Thoracic aorta (tissue), 2 donors: ENCODE measurements at places on chromosomes 3 and 15.

GRCh38 chr3:54517424-54517823, 395.1 kb downstream of the CACNA2D3 start:
- H3K4me3 ChIP-seq, result no peak overlapping the region
- no peaks in the 10 kb centered on the region for H3K27me3 ChIP-seq
- no peaks in the 10 kb centered on the region for H3K36me3 ChIP-seq
- peaks cover 7% of the 10 kb centered on the region for H3K4me1 ChIP-seq
- DNase-seq, result no peak

DNA sequence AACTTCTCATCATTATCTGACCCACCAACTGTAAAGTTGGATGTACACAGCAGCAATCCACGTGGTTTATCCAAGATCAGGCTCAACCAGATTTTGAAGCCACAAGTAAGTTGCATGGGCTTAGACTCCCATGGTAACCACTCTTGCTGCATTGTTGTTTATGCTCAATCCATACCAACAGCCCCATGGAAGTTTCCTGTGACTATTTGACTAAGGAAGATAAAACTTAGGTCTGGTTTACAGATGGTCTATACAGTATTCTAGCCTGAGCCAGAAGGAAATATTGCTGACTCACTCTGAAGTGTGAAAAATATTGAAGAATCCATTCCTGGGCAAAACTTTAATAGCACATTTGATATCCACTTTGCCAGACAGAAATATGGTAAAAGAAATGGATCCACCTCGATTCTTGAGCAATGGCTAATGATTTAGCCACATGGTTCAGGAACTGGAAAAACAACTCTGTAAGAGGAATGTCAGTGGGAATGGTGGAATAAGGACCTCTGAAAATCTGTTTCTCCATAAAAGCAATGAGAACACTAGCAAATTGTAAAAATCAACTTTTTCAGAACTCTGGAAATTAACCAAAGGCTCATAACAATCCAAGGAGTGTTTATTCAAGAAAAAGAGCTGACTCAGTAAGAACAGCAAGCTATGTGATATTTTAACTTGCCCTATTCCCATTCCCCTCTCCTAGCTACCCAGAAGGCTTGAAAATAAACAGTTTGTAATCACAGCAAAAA, 162.9 kb upstream of the STT3B start:
- no peaks in the 10 kb centered on the region for H3K27me3 ChIP-seq
- no peak overlapping the region for H3K4me3 ChIP-seq
- no peak overlapping the region for H3K27ac ChIP-seq

DNA sequence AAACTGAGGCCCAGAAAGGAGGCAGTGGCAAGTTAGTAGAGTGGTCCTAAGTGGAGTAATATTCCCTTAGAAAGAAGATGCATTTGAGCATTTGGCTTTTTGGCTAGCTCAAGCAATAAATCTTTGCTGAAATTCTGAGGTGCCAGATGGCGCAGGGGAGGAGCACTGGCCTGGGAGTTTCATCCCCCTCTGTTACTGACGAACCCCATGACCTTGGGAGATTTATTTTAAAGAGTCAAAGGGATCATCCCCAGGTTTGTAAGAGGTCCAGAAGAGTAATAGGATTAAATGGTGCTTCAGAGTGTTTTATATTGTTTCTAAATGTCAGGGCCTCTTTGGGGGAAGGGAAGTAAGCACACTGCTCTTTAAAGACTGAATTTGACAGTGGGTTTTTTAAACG, 85.1 kb upstream of the PIAS1 start:
- no peaks in the 10 kb centered on the region for H3K36me3 ChIP-seq
- H3K4me3 ChIP-seq, result no peak overlapping the region
- H3K27ac ChIP-seq, result no peak overlapping the region
- no peak for DNase-seq

- H3K27me3 ChIP-seq, result no peaks in the 10 kb centered on the region
- no peak for DNase-seq
- no peaks in the 10 kb centered on the region for H3K36me3 ChIP-seq
- H3K4me1 ChIP-seq, result no peaks in the 10 kb centered on the region
- H3K4me3 ChIP-seq, result no peak overlapping the region
Measured at GRCh38 chr3:24886501-24886900, 391.9 kb upstream of the THRB start.

DNA sequence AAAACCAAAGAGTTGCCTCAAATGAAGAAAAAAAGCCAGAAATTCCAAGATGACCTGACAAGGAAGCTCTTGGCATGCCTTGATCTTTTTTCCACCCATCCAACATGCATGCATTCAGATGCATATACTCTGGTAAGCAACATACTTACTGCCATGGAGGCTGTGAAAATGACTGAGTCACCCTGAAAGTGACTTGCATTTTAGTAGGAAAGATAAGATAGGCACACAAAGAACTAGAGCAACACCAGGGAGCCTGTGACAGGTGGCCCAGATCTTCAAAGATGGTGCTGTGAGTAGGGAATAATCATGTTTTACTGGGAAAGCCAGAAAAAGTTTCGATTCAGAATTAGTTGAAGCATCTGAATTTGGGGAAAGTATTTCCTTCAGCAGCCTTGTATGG, 185.1 kb upstream of the SLCO3A1 start:
- H3K27me3 ChIP-seq, result no peaks in the 10 kb centered on the region
- DNase-seq, result no peak
- H3K4me3 ChIP-seq, result no peak overlapping the region

- no peak overlapping the region for H3K4me3 ChIP-seq
- H3K27ac ChIP-seq, result no peak overlapping the region
- DNase-seq, result no peak
- no peaks in the 10 kb centered on the region for H3K36me3 ChIP-seq
- H3K27me3 ChIP-seq, result no peaks in the 10 kb centered on the region
- no peaks in the 10 kb centered on the region for H3K4me1 ChIP-seq
Measured at GRCh38 chr3:136237103-136237502, 13.0 kb upstream of the PCCB start.

DNA sequence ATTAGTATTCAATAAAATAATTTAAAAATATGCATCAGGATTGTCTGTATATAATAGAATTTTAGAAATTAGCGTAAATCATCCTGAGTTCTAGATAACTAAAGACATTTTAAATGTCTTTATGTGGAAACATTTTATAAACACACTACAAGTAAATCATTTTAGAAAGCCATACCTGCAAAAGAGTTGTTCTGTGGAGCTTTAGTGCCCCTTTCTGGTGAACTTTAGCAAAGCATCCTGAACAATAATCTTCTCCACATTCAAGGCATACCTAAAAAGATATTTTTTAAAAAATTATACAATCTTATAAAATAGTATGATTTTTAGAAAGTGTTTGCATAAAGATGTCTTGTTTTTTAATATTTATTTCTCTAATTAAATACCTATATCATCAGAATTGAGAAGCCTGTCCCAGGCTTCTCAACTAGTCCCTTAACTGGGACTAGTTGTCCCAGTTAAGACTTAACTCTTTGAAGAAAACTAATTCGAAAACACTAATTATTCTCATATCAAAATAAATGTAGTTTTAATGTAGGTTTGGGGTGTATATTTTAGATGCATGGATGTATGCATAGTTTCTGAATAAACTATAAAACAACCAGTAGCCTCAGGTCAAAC, 29.7 kb downstream of the ZBBX start:
- no peak overlapping the region for H3K4me3 ChIP-seq
- H3K4me1 ChIP-seq, result no peaks in the 10 kb centered on the region
- DNase-seq, result no peak
- H3K27ac ChIP-seq, result no peak overlapping the region
- no peaks in the 10 kb centered on the region for H3K27me3 ChIP-seq
- H3K36me3 ChIP-seq, result no peaks in the 10 kb centered on the region

GRCh38 chr15:82298520-82298919, 35.9 kb downstream of the SAXO2 start:
- no peaks in the 10 kb centered on the region for H3K4me1 ChIP-seq
- no peaks in the 10 kb centered on the region for H3K36me3 ChIP-seq
- H3K27ac ChIP-seq, result no peak overlapping the region
- H3K27me3 ChIP-seq, result no peaks in the 10 kb centered on the region
- DNase-seq, result no peak
- H3K4me3 ChIP-seq, result no peak overlapping the region

- H3K27me3 ChIP-seq, result no peaks in the 10 kb centered on the region
- no peak overlapping the region for H3K27ac ChIP-seq
- no peak overlapping the region for H3K4me3 ChIP-seq
- no peak for DNase-seq
- no peaks in the 10 kb centered on the region for H3K4me1 ChIP-seq
Measured at GRCh38 chr3:80767604-80768003, 993.8 kb downstream of the GBE1 start.

DNA sequence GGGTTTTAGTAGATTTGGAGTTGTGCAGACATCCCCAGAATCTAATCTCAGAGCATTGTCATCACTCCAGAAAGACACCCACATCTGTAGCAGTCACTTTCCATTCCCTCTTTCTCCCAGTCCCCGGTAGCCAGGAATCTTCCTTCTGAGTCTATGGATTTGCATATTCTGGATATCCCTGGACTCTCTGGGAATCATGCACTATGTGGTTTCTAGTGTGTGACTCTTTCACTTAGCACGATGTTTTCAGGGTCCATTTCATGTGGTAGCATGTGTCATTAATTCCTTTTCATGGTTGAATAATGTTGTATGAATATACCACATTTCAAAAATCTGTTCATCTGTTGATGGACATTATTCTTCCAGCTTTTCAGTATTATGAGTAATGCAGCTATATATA, 29.3 kb downstream of the FBLN2 start:
- H3K27ac ChIP-seq, result no peak overlapping the region
- DNase-seq, result no peak
- no peaks in the 10 kb centered on the region for H3K36me3 ChIP-seq
- no peak overlapping the region for H3K4me3 ChIP-seq
- no peaks in the 10 kb centered on the region for H3K4me1 ChIP-seq
- no peaks in the 10 kb centered on the region for H3K27me3 ChIP-seq

GRCh38 chr3:124686028-124686670, 44.1 kb upstream of the UMPS start:
- H3K27me3 ChIP-seq, result no peaks in the 10 kb centered on the region
- H3K4me1 ChIP-seq, result no peaks in the 10 kb centered on the region
- H3K36me3 ChIP-seq, result peaks cover 5% of the 10 kb centered on the region
- no peak for DNase-seq

DNA sequence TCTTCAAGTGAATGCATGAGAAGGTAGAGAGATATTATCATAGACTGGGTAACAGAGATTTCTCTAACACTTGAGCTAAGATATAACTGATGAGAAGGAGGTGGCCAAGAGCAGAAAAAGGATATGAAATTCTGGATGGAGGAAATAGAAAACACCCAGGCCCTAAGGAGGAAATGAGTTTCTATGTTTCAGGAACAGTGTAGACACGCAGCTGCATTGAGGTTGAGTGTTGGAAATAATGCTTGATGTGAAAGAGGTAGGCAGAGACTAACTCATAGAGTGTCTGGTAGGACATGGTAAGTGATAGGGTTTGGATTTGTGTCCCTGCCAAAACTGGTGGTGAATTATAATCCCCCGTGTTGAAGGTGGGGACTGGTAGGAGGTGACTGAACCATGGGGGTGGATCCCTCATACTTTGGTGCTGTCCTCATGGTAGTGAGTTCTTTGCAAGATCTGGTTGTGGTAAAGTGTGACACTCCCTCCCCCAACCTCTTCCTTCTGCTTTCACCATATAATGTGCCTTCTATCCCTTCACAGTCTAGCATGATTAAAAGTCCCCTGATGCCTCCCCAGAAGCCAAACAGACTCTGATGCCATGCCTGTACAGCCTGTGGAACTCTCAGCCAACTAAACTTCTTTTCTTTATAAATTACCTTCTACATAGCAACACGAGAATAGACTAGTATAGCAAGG, 787.3 kb downstream of the EDEM1 start:
- no peak overlapping the region for H3K27ac ChIP-seq
- H3K36me3 ChIP-seq, result no peaks in the 10 kb centered on the region
- no peaks in the 10 kb centered on the region for H3K4me1 ChIP-seq
- H3K4me3 ChIP-seq, result no peak overlapping the region

DNA sequence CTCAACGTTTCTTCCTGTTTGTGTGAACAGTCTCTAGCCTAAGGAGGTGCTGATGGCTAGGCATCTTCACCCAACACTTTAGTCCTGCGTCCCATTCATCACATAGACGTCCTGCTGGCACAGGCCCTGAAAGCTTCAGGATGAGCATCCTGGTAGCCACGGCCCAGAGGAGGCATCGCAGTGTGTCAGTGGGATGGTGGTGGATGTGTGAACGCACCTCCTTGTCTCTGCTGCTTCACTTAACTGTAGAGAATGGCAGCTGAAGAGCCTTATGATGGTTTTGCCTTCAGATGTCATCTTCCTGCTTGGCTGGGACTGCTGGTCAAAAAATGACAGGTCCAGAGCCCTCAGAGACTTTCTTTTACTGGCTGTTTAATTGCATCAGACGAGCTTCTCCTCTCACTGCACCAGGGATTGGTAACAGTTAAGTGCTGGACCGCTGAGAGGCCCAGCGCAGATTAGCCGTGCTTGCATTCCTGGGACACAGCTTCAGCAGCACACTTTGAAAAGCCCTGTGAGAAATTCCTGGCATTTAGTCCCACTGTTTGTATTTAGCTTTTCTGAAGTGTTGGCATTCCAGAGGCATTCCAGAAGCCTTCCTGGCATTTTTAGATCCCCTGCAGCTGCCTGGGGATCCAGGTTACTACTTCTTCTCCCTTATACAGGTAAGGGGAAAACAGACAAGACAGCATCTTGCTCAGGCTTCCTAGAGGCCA, 132.4 kb upstream of the PLXNA1 start:
- H3K36me3 ChIP-seq, result no peaks in the 10 kb centered on the region
- peaks cover 3% of the 10 kb centered on the region for H3K4me1 ChIP-seq
- H3K4me3 ChIP-seq, result no peak overlapping the region
- no peaks in the 10 kb centered on the region for H3K27me3 ChIP-seq

DNA sequence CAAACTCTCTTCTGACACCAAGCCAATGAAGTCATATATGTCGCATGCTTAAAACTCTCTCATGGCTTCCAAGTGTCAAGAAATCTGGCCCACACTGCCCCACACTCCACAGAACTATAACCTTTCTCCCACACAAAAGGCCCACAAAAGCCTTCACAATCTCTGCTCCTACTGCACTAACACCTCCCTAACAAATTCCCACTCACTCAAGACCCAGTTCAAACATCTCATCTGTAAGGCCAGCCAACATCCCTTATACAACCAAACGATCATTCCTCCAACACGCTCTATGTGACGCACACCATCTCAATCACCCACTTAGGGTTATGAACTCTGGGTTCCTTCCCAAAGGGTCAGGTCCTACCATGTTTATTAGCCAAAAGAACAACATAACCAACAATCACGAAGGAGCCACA, 13.5 kb downstream of the TBC1D2B start:
- no peak overlapping the region for H3K4me3 ChIP-seq
- DNase-seq, result no peak
- H3K27ac ChIP-seq, result peak overlapping the region; percentile 81
- no peaks in the 10 kb centered on the region for H3K27me3 ChIP-seq
- peaks cover 81% of the 10 kb centered on the region for H3K4me1 ChIP-seq

DNA sequence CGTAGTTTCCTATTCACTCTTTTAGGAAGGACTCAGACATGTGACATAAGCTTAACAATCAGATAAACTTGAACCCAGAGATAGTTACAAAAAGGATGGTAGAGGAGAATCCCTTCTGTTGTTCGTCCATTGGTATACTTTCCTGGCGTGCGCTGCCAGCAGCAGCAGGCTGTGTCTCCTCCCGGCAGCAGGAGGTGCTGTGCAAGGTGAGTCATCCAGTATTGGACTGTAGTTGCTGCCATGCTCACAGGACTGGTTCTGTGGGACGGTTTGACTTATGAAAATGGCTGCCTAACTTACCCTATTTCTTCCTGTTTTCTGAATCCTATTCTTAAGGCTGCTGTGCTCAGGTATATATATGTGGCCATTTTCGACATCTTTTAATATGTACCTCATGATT, 253.4 kb upstream of the LRRC3B start:
- no peak for DNase-seq
- H3K27ac ChIP-seq, result no peak overlapping the region
- H3K27me3 ChIP-seq, result no peaks in the 10 kb centered on the region
- no peaks in the 10 kb centered on the region for H3K4me1 ChIP-seq
- no peak overlapping the region for H3K4me3 ChIP-seq
- H3K36me3 ChIP-seq, result no peaks in the 10 kb centered on the region
